CD4-positive, alpha-beta T cell (primary cell): ENCODE measurements at places on chromosomes 3 and 15.
A peak's percentile ranks its signal among the peaks of the same experiment; 100 is the strongest.

DNA sequence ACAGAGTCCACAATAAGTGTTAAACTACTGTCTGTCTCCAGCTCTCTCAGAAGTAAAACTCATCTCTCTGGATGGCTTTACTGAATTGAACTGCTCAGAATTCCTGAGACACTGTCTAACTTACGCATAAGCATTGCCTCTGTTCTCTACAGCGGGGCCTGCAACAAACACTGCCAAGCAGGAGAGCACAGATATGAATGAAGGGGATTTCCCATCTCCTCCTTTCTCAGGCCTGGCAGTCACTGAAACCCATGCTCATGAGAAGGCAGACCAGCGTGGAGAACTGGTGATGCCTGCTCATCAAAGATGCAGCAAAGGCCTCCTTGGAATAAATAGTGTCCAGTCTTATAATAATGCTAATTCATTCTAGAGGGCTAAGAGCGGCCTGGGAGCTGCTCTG, 10.3 kb downstream of the RASGRP1 start:
- DNase-seq = no peak

GRCh38 chr15:89030311-89030710, 57.9 kb upstream of the ABHD2 start:
- no peak for DNase-seq

DNA sequence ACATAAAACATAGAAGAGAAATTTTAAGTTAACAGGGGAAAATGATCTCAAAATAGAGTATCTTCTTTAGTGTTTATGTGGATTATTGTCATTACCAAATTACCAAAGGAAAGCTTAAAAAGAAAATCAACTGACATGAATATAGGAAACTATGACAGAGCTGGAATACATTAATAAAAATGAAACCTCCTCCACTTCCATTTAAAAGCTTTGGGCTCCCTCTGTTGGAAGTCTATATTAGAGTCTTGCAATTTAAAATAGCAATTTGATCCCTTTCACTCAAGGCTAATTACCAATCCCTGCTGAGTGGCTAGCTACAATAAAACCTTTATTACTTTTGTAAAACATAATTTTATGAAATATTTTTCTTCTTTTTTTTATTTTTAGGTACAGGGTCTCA, 61.4 kb upstream of the IMPG2 start:
- peak; percentile 56 for DNase-seq

DNA sequence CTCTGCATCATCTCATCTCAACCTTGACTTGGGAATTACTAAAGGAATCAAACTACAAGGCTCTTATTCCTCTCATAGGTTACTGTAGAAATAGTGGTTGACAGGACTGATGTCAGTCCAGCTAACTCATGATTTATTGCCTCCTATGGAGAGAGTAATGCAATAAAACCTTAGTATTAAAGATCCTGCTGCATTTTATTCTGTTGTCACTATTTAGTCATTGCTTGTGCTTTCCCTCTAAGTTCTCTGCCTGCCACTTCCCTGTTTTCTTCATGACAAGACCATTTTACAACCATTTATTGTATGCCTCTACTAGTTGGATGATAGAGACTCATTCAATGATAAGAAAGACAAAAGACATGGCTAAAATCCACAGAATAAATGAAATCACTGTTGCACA, 134.1 kb upstream of the GRM7 start:
- DNase-seq = no peak

DNA sequence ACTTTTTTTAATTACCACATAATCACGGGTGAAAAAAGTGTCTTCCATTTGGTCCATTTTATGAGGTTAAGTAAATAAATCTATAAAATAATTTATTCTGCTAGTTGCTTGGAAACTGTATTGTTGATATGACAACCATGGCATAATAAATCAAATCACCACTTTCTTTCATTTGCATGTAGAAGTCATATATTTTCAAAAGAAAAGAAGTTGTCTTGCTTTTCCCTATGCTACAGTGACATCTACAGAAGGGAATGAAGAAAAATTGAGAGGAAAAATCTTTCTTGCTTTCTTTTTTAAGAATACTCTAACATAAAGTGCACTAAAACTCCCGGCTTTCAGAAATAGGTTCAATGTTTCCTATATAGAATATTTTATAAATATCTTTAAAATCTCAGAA, 228.5 kb downstream of the ZBBX start:
- DNase-seq = no peak

DNA sequence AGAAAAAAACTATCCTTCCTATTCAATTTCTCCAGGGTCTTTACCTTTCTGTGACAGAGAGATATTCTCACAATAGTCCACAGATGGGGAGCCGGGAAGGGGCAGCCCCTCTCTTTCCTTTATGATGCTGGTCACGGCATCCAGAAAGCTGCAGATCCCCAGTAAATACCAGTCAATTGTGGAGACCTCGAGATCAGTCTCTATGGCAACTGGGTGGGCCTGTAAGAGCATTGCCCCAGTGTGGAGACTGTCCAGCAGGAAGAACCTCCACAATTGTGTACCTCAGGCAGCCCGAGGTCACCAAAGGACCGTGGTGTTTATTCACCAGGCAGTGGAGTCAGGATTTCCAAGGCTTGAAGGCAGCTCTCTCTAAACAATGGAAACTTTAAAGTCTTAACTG, 291.2 kb downstream of the NTRK3 start:
- DNase-seq = no peak

- DNase-seq = no peak
Observed at GRCh38 chr3:159455741-159456181, 532.9 kb upstream of the IL12A start.

DNA sequence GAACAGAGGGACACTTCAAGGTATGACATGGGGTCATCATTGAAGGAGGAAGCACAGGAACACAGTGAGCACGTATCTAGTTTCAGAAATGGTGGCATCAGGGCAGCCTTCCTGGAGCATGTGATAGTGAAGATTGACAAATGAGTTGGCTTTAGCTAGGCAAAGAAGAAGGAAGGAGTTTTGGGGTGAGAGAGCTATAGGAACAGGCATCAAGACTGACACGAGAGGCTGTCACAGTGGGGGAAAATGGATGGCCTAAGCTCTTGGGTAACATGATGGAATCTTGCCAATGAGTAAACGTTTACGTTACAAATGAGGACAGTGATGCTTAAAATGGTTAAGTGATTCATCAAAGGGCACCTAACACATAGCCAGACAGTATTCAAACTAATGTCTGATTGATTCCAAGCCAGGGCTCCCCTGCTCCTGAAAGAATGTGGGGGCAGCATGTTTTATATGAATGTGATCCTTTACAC, 23.1 kb upstream of the GPR171 start:
- DNase-seq = peak; percentile 39

- no peak for DNase-seq
Observed at GRCh38 chr15:42712584-42712983, 24.3 kb downstream of the CDAN1 start.

GRCh38 chr15:96311256-96311955, 19.1 kb upstream of the NR2F2 start:
- DNase-seq = no peak

- no peak for DNase-seq
Observed at GRCh38 chr15:68096099-68096498, 42.0 kb downstream of the PIAS1 start.

- peak; percentile 74 for DNase-seq
Observed at GRCh38 chr3:36944641-36945270, at the start of gene TRANK1. TRANK1 (minus strand) TSS chr3:36945054; CDS start chr3:36944809, 245 bp downstream.

DNA sequence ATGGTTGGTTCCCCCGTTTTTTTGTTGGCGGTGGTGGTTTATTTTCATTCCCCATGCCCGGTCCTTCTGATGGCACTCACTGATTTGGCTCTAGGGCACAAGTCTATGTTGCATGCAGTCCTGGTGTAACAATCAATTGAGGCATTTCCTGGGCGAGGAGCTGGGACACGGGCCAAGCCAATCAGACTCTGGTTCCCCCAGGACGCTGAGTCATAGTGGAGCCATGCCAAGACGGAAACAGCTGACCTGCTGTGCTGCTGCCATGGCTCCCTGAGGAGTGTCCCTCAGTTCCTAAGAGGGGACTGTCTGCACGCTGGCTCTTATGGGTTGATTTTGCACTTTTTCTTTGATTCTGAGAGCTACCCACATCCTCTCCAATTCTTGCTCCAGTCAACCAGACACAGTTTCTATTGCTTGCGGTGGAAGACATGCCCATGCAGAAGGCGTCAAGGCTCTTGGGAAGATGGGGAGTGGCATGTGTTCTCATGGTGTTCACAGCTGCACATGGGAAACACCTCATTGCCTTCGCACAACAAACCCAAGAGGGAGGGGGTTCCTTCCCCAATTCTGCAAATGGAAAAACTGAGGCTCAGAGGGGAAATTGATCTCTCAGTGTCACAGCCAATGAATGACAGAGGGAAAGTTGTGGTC, 28.3 kb upstream of the ALDH1L1 start:
- no peak for DNase-seq

DNA sequence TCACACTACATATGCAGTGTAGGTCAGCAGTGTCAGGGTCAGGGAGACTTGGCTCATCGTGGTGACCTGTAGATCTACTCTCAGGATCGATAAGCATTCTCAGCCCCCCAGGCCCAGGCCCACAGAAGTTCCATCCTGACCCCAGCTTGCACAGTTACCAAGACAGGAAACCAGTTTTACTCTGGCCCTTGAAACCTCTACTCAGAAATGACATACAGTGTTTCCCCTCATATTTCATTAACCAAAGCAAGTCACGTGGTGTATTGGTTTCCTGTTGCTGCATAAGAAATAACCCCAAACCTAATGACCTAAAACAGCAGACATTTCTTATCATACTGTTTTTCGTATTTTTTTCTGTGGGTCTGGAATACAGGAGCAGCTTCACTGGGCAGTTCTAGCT, 242.2 kb downstream of the SLCO3A1 start:
- DNase-seq = no peak

DNA sequence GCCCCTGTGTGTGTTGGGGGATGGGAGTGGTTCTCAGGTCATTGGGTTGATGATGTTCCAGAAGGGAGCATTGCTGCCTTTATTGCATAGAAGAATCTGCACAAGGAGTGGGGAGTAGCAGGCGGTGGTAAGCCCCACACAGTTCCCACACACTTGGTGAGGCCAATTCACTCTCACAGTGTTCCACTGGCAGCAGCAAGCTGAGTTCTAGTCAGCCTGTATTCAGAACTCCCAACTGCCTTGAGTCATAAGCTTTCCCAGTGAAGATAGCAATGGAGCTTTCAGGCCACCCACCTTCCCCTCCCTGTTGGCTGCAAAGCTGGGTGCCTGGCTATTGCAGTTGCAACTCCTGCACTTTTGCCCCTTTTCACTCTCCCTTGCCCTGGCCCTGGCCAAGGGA, 181.1 kb upstream of the RBMS3 start:
- no peak for DNase-seq

GRCh38 chr3:155065537-155065936, 14.6 kb upstream of the MME start:
- no peak for DNase-seq

DNA sequence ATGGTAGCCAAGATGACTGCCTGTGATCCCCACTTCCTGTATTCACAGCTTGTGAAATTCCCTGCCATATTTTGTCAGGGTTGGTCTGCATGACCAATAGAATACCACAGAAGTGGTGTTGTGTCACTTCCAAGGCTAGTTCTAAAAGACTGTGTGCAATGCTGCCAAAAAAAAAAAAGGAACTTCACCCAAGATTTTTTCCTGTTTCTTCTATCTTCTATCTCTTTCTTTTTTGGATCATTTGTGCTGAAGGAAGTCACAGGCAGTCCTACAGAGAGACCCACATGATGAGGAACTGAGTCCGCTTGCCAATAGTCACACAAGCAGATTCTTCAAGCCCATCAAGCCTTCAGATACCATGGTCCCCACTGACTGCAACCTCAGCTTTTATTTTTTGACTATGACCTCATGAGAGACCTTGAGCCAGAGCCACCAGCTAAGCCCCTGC, 18.1 kb upstream of the RAF1 start:
- peak; percentile 12 for DNase-seq

DNA sequence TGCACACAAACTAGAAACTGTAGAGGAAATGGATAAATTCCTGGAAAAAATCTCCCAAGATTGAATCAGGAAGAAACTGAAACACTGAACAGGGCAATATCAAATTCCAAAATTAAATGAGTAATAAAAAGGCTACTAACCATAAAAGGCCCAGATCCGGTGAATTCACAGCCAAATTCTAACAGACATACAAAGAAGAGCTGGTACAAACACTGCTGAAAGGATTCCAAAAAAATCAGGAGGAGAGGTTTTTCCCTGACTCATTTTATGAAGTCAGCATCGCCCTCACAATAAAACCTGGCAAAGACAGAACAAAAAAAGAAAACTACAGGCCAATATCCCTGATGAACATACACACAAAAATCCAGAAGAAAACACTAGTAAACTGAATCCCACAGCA, 462.4 kb upstream of the THBS1 start:
- DNase-seq = no peak

GRCh38 chr3:154496978-154497377, 67.0 kb upstream of the GPR149 start:
- no peak for DNase-seq

GRCh38 chr3:100073714-100074307, 40.5 kb downstream of the FILIP1L start:
- DNase-seq = no peak

DNA sequence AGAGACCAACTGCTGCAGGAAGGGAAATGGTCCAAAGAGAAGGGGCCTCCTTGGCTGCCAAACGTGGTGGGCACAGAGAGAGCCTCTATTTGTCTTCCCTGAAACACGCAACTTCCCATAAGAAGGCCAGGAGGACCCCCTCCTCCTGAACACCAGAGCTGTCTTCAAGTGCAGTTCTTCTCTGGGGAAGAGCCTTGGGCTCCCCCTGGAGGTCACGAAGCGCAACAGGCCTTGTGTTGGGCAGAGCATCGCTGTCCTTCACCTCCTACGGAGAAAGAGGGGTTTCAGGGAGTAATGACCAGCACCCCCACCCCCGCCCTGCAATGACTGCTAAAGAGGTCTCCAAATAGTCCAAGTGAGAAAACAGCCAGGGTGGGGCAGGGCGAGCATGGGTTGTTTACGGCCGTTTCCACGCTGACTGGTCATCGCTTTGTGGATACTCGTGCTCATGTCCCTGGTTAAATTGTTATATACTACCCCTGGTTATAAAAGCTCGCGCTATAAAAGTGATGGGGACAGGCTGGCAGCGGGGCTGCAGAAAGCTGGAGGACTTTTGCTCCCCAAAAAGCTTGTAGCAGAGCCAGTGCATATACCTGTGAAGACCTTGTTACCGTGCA, 397.5 kb upstream of the ATP10A start:
- DNase-seq = peak; percentile 4

- DNase-seq = no peak
Observed at GRCh38 chr3:116097226-116097625, 348.1 kb downstream of the LSAMP start.

DNA sequence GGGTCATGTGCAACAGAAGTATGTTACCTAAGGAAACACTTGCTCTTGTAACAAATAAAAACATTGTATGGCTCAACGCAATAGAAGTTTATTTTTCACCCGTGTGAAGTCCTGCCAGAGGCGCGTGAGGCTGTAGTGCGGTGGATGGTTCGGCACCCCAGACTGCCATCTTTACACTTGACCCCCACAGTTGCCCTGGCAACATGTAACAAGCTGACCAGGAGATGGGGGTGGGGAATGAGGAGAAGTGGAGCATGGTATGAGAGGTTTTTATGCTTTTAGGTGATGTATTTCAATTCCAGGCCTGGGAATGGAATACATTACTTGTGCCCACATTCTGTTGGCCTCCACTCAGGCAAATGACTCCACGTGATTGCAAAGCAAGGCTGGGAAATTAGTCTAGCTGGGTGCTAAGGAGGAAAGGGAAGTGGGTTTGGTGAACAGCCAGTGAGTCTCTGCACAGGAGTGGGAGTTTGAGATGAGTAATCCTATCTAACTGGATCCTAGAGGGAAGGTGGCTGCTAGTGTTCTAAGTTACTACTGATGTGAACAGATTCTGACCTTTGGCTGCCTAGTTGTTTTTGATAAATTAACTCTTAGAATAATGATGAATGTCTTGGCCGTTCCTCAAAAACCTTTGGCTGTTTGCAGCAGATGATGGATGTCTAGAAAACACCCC, 33.8 kb upstream of the GREM1 start:
- DNase-seq = no peak
